ENCODE measurements at places on chromosomes 7 and 10.
A peak's percentile ranks its signal among the peaks of the same experiment; 100 is the strongest.

GRCh38 chr7:50703654-50704053 lies 79.0 kb downstream of the GRB10 start:
- no peak for DNase-seq

- peak; percentile 8 for DNase-seq
These were observed 156.7 kb upstream of the TCF7L2 start for GRCh38 chr10:112793202-112793921.

GRCh38 chr10:68180490-68180889 lies 51.4 kb downstream of the ATOH7 start:
- no peak for DNase-seq

GRCh38 chr7:132319481-132319880 lies 256.8 kb downstream of the PLXNA4 start:
- no peak for DNase-seq

DNA sequence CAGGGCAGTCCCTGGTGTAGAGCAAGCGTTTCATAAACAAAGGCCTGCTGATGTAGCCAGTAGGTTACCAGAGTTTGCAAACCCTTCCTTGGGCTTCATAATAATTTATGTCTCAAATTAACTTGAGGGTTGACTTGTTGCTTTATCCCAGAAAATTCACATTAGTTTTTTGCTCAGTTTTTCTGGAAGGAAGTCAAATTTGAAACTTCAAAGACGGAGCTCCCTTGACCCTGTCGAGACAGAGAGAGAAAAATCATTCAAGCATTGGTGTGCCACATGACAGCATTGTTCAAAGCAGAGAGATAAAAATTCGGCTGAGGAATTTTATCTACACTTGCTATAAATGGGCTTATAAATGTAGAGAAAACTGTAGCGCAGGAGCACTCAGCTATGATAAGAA lies 627.7 kb downstream of the TNS3 start:
- no peak for DNase-seq
